ENCODE measurements at places on chromosomes 3 and 15.
A peak's percentile ranks its signal among the peaks of the same experiment; 100 is the strongest.

DNA sequence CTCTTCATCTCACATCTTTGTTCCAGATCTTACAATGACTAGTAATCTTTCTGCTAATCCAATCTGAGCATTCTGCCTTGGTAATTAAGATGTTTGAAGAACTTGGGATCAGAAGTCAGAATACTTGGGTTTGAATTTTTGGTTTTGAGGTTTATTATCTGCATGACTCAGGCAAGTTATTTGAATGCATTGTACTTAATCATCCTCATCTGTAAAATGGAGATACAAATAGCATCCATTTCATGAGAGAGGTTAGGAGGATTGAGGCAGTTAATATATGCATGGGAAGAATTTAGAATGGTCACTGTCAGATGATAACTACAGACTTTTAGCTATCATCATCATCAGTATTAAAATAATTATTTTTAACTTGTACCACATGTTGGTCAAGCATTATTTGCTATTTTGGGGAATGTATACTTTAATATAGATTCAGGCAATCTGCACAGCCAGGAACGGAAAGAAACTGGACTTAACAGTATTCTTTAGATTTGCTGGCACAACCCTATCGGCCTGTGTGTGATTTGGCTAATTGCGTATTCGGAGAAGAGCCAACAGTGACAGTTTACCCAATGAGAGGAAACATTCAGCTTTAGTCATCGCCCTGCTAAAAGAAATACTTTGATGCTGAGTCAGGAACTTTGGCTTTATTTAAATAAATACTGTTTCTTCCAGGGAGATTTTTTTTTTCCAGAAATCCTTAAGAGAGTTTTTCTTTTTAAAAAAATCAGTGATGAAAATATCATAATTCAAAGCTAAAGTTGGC is 600.0 kb downstream of the ROBO1 start:
- no peak for DNase-seq

GRCh38 chr3:178787960-178788359 is 251.7 kb downstream of the KCNMB2 start:
- no peak for DNase-seq

DNA sequence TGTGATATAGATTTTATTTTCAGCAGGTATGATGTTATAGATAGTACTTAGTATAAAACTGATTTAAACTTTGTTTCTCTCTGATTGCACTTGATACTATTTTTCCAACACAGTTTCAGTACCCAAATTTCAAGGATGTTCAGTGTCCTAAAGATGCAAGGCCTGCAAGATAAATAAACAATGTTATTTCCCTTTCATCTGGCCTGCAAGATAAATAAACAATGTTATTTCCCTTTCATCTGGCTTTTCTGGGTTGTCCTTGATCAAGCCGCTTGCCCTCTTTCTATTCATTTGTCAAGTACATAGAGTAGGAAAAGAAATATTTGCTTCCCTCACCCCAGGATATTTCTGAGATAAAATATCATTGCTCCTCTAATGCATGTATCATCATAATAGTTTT is 571.0 kb downstream of the FGF12 start:
- DNase-seq: no peak

DNA sequence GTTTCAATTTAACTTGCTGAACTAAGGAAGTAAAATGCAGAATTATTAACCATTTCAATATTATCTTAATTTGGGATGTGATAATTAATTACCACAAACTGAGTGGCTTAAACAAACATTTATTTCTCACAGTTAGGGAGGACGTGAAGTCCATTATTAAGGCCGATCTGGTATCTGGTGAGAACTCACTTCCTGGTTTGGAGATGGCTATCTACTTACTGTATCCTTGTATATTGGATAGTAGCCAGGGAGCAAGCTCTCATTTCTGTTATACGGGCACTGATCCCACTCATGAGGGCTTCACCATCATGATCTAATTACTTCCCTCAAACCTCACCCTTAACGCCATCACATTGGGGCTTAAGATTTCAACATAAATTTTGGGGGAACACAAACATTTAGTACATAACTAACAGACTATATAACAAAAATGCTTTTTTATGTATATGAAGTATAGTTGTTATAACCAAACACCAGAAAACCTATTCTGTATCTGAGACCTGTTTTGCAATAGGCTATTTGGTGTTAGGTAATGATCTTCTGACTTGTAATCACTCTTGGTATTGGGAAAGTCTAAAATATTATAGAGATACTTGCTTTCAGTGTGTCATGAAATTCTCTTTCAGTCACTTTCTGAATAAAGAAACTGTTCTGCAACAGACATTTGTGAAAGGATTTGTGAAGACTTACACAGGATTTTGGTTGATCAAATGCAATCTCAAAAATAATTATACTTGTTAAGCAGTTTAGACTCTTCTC is 4.7 kb upstream of the KPNA4 start:
- DNase-seq: no peak

- DNase-seq: peak; percentile 70
Observed at GRCh38 chr3:45664578-45664977, 24.6 kb upstream of the SACM1L start.

DNA sequence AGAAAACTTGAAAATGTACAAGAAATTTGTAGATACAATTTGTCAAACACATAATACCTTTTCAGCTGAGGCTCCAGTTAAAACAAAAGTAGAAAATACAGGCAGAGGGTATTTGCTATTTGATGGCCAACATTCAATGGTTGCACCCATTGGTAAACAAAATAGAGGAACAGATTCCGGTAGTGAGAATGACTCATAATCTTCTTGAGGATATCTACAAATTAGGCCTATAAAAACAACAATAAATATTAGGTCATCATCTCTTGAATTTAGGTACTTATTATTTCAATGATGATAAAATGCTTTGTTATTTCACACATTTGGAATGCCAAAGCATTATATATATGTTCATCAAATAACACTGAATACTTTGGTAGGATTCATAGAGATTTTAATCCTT is 53.4 kb downstream of the DENND4A start:
- DNase-seq: no peak

- DNase-seq: no peak
Observed at GRCh38 chr15:72967811-72968530, 84.3 kb upstream of the NEO1 start.

- DNase-seq: no peak
Observed at GRCh38 chr3:28386049-28386448, 37.4 kb upstream of the AZI2 start.

DNA sequence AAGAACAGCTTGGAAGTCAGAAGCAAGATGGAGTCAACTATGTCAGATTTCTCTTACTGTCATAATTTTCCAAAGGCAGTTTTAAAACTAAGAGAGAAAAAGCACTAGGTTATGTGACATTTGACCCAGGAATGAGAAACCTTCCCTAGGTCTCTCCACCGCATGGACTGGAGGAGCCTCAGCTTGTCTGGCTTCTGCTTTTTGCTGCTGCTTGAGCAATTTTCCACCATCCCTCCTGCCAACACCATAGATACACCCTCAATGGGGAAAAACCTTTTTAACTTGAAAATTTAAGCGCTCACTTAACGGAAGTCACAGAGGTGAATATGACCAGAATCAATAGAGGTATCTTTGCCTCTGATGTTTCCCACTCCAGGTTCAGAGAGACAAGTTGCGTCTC is 17.8 kb upstream of the IREB2 start:
- DNase-seq: no peak

DNA sequence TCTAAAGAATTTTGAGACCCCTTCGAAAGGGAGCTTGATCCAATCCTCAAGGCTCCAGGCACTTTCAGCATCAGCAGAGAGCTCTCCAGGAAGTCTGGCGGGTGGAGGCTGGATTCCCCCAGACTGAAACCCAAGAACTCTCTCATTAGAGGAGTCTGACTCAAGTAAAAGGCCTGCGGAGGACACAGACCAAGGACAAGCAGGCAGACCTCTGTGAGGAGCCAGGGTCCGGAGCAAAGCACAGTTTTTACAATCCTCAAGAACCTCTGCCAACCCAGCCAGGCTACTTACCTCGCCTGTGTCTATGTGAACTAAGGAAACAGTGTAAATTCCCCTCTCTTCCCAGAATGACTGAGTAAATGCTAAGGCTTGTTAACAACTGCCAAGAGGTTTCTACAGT is 86.2 kb downstream of the FBN1 start:
- DNase-seq: no peak
